ENCODE measurements at places on chromosomes 12 and 14. TPM values are rescaled to one million over a fixed set of nuclear protein-coding genes. Genes with fewer than 3 reads are reported as not detected.

Gene TAS2R31
- 0.09 TPM for polyA plus RNA-seq

Gene P2RX7
- polyA plus RNA-seq: 1.2 TPM

Gene CARMIL3
- 2.3 TPM for polyA plus RNA-seq

Gene DTX1
- polyA plus RNA-seq: 0.49 TPM

Gene SYT1
- polyA plus RNA-seq: 0.04 TPM

Gene NYNRIN
- polyA plus RNA-seq: 4.8 TPM

Gene LRRC10
- not detected for polyA plus RNA-seq

Gene SCN8A
- 0.14 TPM for polyA plus RNA-seq

Gene NAB2
- polyA plus RNA-seq: 19.3 TPM

Gene ADCK1
- 5.2 TPM for polyA plus RNA-seq

Gene SLC8A3
- polyA plus RNA-seq: not detected

Gene IL31
- polyA plus RNA-seq: not detected

Gene C12orf42
- not detected for polyA plus RNA-seq

Gene DEPDC4
- polyA plus RNA-seq: 0.68 TPM

Gene NGB
- 0.04 TPM for polyA plus RNA-seq

Gene A2M
- polyA plus RNA-seq: 18.0 TPM

Gene XPOT
- 14.2 TPM for polyA plus RNA-seq

Gene GLIPR1L2
- polyA plus RNA-seq: 0.14 TPM

Gene TAS2R42
- polyA plus RNA-seq: not detected

Gene KRT82
- polyA plus RNA-seq: not detected

Gene SIX4
- 0.04 TPM for polyA plus RNA-seq

Gene SPTB
- polyA plus RNA-seq: 0.11 TPM

Data from esophagus (tissue), 2 donors.